ENCODE measurements at places on chromosomes 3 and 15.

- DNase-seq, result no peak
Measured at GRCh38 chr3:138186221-138186620, 880 bp upstream of the ARMC8 start.

DNA sequence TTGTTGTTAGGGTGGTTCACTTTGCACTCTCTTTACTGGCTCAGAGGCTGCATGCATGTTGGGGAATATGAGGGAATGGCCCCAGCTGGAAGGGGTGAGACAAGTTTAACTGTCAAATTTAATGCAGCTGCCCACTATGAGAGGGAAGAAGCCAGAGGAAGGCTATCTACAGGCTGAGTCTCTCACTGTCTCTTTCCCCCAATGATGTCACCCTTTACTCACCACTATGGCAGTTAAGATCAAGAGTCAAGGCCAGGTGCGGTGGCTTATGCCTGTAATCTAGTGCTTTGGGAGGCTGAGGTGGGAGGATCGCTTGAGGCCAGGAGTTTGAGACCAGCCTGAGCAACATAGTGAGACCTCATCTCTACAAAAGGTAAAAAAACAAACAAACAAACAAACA lies 12.2 kb upstream of the RBMS3 start:
- no peak for DNase-seq

- DNase-seq, result no peak
Measured at GRCh38 chr3:149717391-149718056, 34.8 kb downstream of the COMMD2 start.

GRCh38 chr15:56538901-56539545 lies 74.1 kb upstream of the MNS1 start:
- DNase-seq, result no peak

- DNase-seq, result no peak
Measured at GRCh38 chr3:143362115-143362991, 242.8 kb downstream of the CHST2 start.

DNA sequence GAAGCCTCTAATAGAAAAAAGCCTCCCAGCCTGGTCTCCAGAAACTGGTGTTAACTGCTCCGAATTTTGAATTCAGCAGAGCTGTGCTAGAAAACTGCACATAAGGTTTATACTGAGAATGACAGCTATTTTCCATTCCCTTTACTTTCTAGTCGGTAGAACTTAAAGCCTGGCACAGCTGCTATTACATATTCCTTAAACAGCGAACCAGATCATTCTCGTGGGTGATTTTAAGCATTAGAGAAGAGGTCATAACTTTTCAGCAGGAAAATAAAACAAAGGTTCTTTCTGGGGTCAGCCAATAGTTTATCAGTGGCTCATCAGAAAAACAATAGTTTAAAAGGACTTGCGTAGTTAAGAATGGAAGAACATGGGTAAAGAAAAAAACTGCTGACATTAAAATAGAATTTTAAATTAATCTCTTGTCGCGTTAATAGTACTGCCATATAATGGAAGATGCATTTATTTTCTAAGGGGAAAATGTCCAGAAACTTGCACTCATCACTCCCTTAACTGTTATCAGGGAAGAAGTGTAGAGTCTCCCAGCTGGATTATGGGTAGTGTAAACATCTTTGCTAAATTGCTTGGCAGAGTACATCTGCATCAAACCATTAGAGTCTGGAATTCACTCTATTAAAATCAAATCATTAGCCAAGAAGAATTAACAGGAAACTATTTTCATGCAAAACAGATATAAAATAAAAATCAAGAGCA lies 7.9 kb downstream of the VGLL4 start:
- DNase-seq, result no peak

GRCh38 chr15:41557673-41558399 lies 1.2 kb upstream of the TYRO3 start:
- no peak for DNase-seq

- no peak for DNase-seq
Measured at GRCh38 chr15:64246364-64247189, 83.8 kb upstream of the PPIB start.

DNA sequence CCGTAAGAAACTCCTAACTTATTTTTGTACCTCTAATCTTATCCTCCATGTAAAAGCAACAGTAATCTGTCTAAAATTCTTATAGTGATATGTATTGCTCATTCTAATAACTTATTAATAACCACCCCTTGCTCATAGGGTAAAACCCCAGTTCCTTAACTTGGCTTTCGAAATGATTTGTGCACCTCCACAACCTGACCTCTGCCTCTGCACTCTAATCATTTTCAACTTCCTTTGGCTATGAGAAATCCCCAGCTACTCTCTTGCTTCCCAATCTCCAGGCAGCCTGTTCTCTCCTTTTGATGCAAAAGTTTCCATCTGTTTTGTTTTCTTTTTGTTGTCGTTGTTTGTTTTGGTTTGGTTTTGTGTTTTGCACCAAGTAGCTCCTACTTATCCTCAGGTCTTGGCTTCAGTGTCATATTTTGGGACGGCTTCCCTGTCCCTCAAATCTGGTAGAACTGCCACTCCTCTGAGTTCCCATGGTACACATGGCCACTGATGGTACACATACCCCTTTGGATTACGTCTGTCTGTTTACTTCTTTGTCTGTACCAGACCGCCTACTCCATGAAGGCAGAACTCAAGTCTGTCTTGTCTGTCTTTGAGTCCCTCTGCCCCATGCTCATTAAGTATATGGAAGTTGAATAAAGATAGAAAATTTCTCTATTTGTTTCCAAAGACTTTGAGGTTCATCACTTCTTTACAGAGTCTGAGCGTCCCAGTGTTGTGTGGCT lies 105.6 kb upstream of the TGFBR2 start:
- DNase-seq, result no peak

GRCh38 chr15:98412852-98413251 lies 235.5 kb upstream of the IGF1R start:
- DNase-seq, result no peak

DNA sequence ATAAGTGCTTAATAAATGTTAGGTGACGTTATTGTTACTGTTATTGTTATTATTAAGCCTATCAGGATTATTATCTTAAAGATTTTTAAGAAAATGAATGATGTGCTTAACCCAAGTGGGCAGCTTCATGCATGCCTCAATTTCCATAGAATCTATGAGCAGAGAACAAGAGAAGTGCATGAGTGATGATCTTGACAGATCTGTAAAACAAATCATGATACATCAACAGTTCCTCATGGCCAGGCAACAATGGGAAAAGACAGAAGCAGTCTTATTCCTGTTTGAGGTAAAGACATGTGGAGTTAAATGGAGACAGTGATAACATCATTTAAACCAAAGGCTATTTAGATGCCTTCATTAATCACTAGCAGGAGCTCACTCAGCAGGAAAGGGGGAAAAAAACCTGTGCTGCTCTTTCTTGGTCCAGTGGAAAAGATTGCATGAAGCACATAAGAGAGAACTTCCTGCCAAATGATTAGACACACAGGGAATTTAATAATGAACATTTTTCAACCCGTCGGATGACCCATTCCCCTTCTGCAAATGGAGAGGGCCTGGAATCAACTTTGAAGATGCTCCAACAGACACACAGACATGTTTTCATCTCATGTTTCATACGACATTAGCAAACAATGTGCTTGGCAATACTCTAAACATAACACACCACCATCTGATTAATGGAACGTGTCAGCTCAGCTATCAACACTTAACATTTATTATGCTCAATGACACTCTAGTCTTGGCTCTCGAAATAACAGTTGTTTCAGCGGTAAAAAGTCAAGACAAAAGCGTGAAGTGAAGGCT lies 212.2 kb upstream of the LRRN1 start:
- DNase-seq, result no peak

GRCh38 chr3:195883160-195883559 lies 25.2 kb downstream of the TNK2 start:
- DNase-seq, result no peak

DNA sequence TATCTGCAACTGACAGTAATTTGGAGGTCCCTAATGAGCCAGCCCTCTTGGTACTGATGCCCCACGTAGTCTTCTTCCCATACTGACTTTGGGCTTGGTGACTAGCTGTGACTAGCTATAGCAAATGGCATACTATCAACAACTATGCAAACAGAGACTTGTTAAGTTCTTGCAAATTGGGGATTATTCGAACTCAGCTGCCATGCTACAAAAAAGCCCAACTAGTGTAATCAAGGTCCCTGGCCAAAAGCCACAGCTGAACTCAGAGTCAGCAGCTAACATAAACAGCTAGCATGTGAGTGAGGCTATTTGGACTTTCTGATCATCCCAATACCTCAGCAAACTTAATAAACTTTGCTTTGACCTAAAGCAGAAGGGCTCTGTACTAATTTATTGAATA lies 121.2 kb upstream of the PLXND1 start:
- DNase-seq, result no peak

DNA sequence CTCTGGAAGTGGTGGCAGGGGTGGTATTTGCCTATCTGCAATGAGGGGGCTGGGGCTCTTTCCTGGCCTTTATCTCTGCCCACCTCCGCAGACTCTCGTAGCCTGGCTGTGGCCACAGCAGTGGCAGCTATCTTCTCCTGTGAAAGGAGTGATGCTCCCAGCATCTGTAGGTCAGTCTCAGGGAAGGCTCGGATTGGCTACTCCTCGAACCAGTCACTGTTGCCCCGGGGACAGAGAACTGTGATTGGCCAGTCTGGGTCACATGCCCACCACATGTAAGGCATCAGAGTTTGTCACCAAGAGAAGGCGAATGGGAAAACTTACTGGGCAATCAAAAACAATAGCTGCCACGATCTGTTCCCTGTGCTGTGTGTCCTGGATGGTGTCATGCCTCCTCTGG lies 30.1 kb upstream of the FGD5 start:
- no peak for DNase-seq

- no peak for DNase-seq
Measured at GRCh38 chr15:54312528-54312927, 334.3 kb downstream of the UNC13C start.

DNA sequence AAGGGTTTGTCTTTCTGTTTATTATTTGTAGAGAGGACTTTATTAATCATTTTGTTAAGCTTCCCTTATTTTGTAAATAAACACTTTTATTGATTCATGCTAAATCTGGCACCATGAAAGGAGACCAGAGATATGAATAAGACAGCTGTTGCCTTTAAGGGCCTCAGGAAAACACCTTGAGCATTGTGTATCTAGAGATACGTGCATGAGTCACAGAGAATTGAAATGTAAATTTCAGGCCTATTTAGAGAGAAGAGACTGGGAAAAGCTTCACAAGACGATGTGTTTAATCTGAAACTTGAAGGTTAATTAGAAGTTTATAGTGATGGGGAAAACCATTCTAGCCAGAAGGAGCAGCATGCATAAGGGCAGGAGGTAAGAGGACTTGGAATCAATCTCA lies 28.6 kb upstream of the UTS2B start:
- no peak for DNase-seq

DNA sequence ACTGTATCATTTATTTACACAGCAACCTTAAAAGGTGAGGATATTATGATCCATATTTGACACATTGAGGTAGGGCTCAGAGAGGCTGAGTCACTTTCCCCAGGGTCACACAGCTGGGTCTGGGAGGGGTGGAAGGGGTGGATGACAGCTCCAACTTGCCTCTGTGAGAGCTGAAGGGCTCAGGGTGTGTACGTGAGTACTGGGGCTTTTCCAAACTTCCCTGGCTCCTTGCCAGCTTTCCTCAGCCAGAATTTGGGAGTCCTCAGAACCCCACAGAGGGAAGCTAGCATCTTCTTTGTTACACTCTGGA lies 58.3 kb upstream of the SLC6A11 start:
- DNase-seq, result no peak

- no peak for DNase-seq
Measured at GRCh38 chr15:36832774-36833463, 253.5 kb downstream of the CDIN1 start.

GRCh38 chr3:192887701-192888100 lies 30.0 kb downstream of the MB21D2 start:
- DNase-seq, result no peak

DNA sequence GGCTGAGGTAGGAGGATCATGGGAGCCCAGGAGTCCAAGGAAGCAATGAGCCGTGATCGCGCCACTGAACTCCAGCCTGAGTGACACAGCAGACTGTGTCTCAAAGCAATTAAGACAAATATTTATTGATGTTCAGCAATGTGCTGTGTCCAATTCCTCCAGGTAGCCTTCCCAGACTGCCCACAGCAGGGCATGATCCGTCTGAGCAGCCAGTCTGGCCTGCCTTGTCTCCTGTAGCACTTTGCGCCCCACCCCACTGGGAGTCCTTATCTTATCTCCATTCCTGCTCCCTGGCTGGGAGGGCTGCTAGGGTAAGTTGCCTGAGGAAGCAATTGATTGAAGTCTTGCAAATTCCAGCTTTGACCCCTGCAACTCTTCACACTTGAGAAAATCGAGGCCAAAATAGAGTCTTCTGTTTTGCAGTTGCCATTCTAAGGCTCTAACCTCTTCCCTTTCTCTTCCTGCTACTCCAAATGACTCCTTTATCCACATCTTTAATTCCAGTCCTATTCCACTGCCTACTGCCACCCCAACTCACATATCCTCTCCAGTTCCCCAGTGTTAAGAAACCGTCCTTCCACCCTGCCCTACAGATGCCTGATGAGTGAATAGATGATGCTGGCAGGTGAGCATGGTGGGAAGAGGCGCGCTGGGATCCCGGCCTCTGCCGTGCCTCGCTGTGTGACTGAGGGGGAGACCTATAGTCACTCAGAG lies 26.9 kb upstream of the LCTL start:
- no peak for DNase-seq

- no peak for DNase-seq
Measured at GRCh38 chr3:46030626-46031025, 3.3 kb upstream of the XCR1 start.

GRCh38 chr15:57236561-57237300 lies 139.6 kb upstream of the CGNL1 start:
- DNase-seq, result no peak

DNA sequence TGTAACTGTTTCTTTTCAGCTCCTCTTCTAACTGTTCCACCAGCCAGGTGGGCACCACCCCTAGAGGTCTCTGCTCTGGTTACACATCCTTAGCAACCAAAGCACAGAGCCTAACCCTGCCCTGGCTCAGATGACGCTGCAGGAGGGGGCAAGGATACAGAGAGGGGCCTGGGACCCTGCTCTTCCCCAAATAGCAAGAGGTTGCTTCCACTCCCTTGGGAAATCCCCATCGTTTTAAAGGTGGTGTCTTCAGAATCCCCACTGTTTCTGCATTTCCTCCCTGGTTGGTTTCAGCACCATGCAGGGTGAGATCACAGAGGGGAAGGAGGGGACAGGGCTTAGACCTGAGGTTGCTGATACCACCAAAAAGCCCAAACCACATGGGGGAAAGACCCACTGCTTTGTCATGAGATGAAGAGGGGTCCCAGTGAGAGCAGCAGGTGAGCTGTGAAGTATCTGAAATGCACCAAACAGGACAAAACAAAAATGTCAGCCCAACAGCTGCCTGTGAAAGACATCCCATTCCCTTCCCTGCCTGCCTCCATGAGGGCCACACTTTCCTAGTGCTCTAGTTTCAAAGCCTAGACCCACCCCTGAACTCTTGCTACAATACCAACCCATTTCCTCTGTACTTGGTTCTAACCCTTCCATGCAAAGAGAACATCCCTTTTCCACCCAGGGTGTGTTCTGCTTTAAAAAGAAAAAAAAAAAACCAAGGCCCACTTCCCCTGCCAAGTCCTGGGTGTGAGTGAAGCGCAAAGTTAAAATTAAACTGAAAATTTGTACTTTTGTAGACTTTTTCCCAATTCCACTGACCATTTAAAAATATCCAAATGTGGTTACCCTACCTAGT lies 29.0 kb downstream of the ANP32A start:
- DNase-seq, result no peak

Measured in SIG-M5 (cell line).